ENCODE measurements at places on chromosomes 5 and 9.

DNA sequence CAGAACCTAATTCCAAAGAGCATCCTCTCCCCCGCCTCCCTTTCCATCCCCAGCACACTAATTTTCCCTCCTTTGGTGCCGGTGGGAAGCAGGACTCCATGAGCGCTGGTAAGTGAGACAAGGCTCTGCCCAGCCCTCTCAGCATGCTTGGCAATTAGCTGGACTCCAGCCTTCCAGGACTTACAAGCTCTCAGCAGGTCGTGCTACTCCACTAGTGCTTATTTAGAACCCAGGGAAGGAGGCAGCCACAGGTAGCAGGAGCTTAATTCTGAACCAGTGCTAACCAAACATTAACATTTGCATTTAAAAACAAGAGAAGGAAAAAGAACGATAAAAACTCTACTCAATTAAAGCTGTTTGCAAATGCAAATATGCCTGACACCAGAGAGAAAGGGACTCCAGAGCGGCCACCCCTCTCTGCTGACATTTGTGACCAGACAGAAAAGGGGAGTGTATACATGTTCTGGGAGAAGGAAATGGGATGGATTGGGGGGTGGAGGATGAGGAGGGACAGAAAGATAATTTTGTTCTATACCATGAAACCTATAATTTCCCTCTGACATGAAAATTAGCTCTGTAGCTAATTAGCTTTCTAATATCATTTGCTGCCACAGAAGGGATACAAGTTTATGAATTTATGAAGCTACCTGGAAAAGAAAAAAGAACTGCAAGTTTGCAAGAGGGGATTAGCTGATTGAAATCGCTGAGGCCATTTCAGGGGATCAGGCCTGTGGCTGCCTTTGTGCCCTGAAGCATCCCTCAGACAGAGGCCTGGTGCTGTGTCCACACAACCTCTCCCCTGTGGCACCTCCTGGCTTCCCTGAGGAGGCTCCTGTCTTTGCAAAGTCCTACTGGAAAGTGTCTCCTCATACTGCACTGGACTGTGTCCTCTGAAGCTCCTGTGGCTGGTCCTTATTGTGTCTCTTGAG, 266.3 kb downstream of the SEC61B start:
- no peak for DNase-seq

DNA sequence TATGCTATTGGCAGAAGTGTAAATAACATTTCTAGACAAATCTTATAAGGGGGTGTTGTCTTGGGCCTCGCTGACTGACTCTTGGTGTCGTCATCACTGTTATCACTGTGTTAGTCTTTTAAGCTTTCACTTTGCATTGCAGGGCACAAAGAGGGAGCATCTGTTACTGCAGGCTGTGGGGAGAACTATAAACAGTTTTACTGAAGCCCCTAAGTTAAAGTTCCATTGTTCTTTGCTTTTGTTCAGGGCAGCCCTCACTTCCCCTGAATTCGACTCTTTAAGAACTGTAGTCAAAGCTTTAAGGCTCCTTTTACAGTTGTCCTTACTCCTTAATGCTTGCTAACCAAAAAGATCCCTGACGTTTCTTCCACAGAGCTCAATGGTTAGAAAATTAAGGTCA, 605.0 kb downstream of the RAB3C start:
- no peak for DNase-seq

DNA sequence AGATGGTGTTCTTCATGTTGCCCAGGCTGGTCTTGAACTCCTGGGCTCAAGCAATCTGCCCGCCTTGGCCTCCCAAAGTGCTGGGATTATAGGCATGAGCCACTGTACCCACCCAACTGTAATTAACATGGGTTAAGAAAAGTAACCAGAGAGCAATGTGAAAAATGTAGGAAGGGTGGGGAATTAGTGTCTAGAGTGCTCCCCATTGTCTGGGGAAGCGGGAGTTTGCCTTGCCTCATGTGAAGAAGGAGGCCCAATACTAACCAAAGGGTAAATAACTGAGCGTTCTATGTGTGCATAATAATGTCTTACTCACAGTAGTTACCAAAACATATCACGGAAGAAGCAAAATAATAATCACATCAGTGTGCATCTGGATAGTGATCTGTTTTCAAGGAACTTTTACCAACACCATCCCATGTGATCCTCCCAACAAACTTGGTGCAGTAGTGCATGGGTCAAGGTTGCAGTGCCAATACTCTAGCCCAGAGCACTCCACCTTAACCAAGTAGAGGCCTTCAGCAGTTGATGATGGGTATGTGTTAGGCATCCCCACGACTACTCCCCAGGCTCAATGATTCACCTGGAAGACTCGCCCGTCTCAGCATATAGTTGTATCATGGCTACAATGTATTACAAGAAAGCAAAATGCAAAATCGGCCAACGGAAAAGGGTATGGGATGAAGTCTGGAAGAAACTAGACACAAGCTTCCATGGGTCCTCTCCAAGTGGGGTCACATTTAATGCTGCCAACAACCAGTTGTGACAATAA, 26.2 kb downstream of the GNAQ start:
- DNase-seq = no peak

GRCh38 chr9:32596936-32597335, 24.0 kb upstream of the NDUFB6 start:
- no peak for DNase-seq

DNA sequence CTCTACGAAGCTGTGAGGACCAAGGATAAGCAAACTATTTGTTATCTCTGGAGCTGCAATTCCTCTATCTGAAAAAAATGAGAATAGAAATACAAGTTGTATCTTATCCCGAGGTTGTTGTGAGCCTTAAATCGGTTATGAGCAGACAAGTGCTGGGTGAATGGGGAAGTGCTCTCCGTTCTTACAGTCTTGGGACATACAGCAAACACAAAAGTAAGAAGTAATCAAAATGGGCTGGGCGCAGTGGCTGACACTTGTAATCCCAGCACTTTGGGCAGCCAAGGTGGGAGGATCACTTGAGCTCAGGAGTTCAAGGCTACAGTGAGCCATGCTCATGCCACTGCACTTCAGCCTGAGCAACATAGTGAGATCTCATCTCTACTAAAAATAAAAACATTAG, 31.7 kb downstream of the ITK start:
- DNase-seq = no peak

- DNase-seq = no peak
These were observed 1750.6 kb upstream of the CDH9 start for GRCh38 chr5:28788954-28789353.
